Daoy (cell line): ENCODE measurements at places on chromosomes 12 and 14. TPM values are rescaled to one million over a fixed set of nuclear protein-coding genes. Genes with fewer than 3 reads are reported as not detected.

DNA sequence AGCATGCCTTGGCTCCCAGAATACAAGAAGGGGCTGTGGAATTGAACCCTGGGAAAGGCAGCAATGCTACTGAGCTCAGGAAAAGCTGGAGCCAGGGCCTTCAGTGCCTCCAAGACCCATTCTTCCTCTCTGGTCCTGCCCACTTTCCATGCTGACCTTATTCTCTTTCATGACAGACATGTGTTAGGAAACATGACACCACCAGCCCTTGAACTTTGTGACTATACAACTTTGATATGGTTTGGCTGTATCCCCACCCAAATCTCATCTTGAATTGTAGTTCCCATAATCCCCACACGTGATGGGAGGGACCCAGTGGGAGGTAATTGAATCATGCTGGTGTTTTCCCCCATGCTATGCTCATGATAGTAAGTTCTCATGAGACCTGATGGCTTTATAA, 408.2 kb downstream of the DPF3 start:
- no peak for DNase-seq

DNA sequence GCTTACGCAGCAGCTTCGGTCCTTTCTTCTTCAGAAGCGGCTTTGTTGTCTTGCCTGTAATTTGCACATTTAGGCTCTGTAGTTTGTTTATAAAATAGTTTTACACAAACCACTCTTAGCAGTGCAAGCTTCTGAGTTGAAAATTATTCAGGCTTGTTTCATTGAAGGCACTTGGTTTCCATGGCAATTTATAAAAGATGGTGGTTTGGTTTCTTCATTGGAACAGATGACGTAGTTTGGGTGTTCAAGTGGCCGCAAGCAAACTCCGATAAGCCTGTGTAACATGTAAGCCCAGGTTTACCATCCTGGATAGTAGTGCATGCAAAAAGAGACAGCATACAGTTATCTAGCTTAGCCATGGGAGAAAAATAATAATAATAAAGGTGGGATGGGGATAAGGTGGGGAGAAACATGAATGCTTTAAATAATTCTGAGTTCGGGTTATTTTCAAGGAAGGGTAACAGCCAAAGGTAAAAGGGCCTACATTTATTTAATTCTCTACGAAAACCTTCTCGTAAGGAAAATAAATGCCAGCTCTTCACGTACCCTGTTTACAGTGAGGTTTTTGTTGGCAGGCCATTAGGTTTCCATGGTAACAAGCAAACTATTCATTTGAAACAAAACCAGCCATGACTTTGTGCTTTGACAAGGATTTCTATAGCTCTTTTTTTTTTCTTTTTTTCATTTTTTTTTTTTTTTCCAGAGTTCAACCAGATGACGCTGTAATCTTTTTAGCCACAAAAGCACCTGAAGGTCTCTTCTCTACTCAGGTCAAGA, 189.6 kb upstream of the RPL10L start:
- no peak for DNase-seq

DNA sequence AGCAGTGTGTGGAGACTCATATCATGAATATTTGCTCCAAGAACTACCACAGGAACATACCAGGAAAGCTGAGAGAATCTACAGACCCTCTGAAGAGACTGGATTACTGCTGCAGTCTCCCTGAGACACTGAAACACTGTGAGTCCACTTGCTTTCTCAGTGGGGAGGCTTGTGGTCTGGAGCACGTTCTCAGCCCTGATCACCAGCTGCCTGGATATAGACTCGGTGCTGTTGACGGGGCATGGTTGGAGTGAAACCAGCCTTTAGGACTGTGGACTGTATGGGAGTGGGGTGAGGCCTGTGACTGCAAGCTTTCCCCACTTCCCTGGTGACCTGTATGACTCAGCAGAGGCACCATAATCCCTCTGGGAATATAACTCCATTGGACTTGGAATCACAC, 525.8 kb upstream of the FBXO33 start:
- no peak for DNase-seq

DNA sequence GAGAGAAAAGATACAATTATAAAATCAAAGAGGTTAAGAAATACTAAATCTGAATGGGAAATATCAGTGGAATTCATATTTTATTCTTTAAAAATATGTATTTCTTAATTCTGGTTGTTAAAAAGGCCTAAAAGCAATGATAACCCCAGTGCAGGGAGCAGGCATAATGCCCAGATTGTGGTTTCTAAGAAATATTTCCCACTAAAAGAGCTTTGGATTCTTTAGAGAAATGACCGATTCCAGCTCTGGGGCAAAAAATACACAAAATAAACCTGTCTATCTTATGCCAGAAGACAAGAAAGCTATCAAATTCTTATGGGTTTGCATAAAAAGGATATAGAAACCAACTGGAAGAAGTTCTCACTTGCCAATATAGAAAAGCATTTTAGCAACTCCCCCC, 71.6 kb downstream of the PDE6H start:
- DNase-seq: peak; percentile 15

GRCh38 chr12:111046896-111047295, 126.5 kb upstream of the MYL2 start:
- DNase-seq: no peak

The C3AR1 gene
- 0.40 and 0.57 TPM in 2 replicates for total RNA-seq

The MOAP1 gene
- 18.8 and 19.8 TPM in 2 replicates for total RNA-seq

The COPS7A gene
- total RNA-seq: 88.4 and 96.6 TPM in 2 replicates
